NB4 (cell line): ENCODE measurements at places on chromosomes 4 and X.
A peak's percentile ranks its signal among the peaks of the same experiment; 100 is the strongest.

- DNase-seq, result peak; percentile 41
Measured at GRCh38 chr4:62709618-62710252, 1509.6 kb downstream of the ADGRL3 start.

DNA sequence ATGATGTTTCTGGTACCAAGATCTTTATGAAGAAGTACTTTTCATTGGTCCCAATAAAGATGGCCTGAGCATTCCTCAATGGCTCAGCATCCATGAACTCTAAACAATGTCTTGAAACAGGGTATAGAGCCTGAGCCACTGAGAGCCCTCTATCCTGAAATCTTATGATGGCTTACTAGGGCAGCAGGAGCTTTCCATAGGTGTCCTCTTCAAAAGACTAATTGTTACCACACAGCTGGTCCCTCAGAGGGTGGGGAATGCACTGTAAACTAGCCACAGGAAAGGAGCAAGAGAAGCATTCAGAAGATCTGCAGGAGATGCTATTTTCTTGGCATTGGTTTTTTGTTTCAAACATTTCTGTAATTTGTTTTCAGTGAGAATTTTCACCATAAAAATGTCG lies 5.6 kb upstream of the BANK1 start:
- no peak for DNase-seq

- no peak for DNase-seq
Measured at GRCh38 chrX:148956352-148956751, 455.9 kb downstream of the AFF2 start.

- no peak for DNase-seq
Measured at GRCh38 chr4:76677571-76678326, 220.2 kb downstream of the SOWAHB start.

DNA sequence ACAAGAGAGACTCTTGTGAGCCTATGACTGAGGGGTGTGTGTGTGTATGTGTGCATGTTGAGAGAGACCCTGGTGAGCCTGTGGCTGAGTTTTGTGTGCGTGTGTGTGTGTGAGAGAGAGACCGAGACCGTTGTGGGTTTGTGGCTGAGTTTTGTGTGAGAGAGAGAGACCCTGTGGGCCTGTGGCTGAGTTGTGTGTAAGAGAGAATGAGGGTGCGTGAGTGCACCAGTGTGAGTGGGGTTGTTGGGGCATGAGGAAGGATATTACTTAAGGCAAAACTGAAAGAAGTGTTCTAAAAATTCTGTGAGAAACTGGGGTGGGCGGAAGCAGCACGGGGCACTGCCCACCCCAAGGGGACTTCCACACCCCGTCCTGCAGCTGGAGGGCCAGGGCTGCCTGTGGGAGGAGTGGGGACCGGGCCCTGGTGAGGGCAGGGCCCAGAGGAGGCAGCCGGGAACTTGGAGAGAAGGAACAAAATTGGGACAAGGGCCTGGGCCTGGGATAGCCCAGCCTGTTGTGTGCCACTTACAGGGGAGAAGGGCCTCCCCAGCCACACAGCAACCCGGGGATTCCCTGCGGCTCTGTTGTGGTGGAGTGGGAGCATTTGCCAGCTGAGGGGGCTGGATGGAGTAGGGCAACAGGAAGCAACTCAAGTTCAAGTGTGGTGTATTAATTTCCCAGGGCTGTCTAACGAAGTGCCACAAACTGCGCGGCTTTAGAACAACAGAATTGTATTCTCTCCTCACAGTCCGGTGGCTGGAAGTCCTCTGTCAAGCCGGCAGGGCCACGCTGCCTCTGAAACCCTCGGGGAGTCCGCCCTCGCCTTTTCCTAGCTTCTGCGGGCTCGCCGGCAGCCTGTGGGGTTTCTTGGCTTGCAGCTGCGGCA lies 22.1 kb downstream of the TMEM131L start:
- DNase-seq, result no peak

GRCh38 chrX:20500949-20501348 lies 234.2 kb upstream of the RPS6KA3 start:
- no peak for DNase-seq

DNA sequence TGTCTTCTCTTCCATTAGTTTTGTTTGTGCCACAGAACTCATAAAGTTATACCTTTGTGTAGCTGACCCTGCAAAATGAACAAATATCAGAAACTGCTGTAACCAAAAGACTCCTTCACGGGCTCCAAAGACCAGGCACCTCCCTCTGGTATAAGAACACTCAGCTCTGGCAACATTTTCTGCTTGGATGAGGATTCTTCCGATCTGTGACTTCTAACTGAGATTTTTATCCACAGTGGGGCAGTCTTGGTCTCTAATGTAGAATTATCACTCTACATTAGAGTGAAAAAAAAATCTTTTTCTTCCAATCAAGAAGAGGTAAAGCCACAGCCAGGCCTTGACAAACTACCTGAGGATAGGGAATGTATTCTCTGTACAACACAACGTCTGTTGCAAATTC lies 38.5 kb upstream of the PRSS48 start:
- no peak for DNase-seq

DNA sequence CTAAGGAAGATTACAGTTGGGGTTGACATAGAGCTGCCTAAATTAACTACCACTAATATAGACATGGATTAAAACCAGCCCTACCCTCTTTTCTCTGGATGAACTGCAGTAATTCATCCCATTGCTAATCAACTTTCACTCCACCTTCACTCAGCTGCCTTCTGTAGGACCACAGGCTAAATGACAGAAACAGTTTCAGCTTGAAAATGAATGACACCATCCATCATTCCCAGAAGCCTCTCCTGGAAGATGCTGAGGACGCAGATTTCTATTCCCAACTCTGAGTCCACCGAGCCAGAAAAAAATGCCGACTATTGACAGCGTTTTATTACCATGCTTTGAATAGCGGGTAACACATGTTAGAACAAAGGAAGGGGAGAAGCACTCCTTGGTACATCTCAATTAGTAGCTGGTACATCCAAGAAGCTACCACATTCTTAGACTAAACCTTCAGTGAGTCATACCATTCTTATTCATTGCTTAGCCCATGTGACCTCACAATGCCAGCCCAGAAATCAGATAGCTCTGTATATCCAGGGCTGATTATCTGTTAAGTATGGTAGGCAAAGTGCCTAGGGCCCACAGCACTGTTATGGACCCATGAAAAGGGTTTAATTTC lies 25.3 kb downstream of the DCX start:
- DNase-seq, result no peak
